Aorta (tissue), 5 donors: ENCODE measurements at places on chromosomes 5 and 9. TPM values are rescaled to one million over a fixed set of nuclear protein-coding genes. Genes with fewer than 3 reads are reported as not detected.

FGD3 gene
- total RNA-seq: 13.4 TPM

DNA sequence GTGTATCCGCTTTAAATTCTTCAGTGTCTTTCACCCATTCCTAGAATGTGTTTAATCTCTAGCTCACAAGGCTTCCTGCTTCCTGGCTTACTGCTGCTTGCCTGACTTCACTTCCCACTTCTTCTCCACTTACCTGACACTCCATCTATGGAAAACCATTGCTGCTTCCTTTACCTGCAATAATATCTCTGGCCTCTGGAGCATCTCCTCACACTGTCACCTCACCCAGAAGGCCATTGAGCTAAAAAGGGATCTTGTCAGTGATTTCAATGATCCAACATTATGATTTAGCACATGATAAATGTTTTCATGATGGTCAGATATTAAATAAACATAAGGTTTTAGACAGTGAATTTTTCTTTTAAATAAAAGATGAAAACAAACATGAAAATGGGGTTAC lies 281.1 kb downstream of the MRPS30 start:
- H3K4me1 ChIP-seq: no peaks in the 10 kb centered on the region
- no peak overlapping the region for H3K4me3 ChIP-seq
- no peak for DNase-seq
- H3K36me3 ChIP-seq: no peaks in the 10 kb centered on the region
- no peak overlapping the region for H3K27ac ChIP-seq

DNA sequence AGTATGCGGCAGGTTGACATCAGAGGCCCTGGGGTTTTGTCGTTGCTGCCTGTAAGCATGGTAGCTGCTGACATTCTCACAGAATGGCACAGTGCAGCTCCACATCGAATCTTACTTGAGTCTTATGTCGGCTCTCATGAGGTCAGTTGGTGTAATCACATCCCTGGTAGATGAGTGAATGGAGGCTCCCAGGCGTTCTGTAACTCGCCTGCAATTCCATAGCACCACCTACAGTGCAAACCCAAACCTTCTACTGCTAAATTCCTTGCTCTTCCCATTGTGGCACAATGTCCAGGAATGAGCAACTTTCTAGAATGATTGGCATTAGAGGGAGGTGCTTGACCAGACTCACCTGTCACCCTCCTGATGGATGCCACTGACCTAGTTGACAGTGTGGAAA lies 578.4 kb downstream of the CCDC171 start:
- no peak for DNase-seq
- no peak overlapping the region for H3K4me3 ChIP-seq

DNA sequence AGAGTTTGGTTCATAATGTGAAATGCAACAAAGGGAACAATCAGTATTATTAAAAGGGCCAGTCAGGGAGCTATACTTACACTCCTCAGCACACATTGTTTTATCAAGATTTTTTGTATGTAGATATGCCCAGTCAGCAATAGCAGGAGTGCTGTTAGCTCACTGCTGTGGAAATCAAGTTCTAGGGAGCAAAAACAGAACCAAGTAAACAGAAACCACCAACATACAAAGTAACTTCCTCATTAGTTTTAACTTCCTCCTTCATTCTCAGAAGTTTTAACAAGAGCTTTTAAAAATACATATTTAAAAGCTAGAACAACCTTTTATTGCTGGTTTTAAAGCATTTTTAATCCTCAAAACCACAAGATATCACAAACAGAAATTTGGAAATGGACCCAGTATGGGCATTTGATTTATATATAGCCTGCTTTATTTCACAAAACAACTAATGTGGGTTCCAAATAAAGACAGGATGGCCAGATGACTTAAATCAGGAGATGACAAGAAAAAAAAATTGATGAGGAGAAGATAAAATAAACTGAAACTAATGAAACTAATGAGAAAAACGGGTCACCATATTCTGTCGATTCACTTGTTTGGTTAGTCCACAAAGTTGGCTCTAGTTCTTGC lies 178.5 kb downstream of the ADAMTS12 start:
- peaks cover 5% of the 10 kb centered on the region for H3K4me1 ChIP-seq
- no peaks in the 10 kb centered on the region for H3K36me3 ChIP-seq
- no peaks in the 10 kb centered on the region for H3K27me3 ChIP-seq
- no peak overlapping the region for H3K27ac ChIP-seq

GRCh38 chr5:179833056-179833708 lies 12.5 kb downstream of the SQSTM1 start:
- peaks cover 25% of the 10 kb centered on the region for H3K36me3 ChIP-seq
- H3K4me3 ChIP-seq: no peak overlapping the region
- no peaks in the 10 kb centered on the region for H3K4me1 ChIP-seq
- no peak overlapping the region for H3K27ac ChIP-seq

DNA sequence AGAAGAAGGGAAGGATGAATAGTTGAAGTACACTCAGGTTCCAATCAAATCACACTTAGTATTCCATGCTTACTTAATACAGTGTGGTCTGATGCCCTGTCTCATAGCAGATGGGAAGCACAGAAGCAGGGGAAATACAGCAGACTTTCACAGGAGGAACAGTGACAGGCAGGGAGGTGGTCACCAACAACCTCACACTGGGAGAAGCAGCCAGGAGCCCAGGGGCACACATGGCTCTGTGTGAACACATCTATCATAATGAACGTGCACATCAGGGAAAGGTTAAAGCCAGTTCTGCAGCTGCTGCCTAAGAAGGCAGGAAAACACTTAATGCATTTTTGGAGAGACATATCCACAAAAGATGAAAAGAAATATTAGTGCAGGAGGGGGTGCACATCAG lies 312.3 kb downstream of the MED10 start:
- no peaks in the 10 kb centered on the region for H3K36me3 ChIP-seq
- no peaks in the 10 kb centered on the region for H3K4me1 ChIP-seq
- no peak for DNase-seq
- H3K27ac ChIP-seq: no peak overlapping the region
- H3K4me3 ChIP-seq: no peak overlapping the region
